ENCODE measurements at places on chromosomes 1 and 21. TPM values are rescaled to one million over a fixed set of nuclear protein-coding genes. Genes with fewer than 3 reads are reported as not detected.
A peak's percentile ranks its signal among the peaks of the same experiment; 100 is the strongest.

CD48 gene
- total RNA-seq, result not detected

GRCh38 chr1:66438062-66438461 is 95.9 kb upstream of the SGIP1 start:
- no peak for DNase-seq

- DNase-seq, result no peak
Measured at GRCh38 chr1:53712276-53712675, 26.7 kb downstream of the GLIS1 start.

- DNase-seq, result peak; percentile 14
Measured at GRCh38 chr1:3068564-3069431, at the start of gene PRDM16. Gene PRDM16 (plus strand): TSS chr1:3069203. CDS start chr1:3069260, 57 bp downstream.

DNA sequence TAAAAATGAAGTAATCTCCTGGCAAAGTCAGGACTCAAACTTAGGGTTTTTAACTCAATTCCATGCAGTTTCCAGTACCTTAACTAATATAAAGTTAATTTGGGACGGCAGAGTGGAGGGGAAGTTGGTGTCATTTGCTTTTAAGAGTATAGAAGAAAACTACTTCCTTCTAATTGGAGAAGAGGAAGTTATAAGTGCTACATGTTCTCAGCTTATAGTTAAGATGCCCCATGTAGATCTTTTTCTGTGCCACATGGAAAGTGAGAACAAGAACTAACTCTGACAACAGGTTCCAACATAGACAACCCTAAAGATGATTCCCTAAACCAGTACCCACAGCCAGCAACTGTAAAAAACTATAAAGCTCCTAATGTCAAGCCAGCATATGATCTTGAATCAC is 11.5 kb downstream of the RRAGC start:
- DNase-seq, result no peak

DNA sequence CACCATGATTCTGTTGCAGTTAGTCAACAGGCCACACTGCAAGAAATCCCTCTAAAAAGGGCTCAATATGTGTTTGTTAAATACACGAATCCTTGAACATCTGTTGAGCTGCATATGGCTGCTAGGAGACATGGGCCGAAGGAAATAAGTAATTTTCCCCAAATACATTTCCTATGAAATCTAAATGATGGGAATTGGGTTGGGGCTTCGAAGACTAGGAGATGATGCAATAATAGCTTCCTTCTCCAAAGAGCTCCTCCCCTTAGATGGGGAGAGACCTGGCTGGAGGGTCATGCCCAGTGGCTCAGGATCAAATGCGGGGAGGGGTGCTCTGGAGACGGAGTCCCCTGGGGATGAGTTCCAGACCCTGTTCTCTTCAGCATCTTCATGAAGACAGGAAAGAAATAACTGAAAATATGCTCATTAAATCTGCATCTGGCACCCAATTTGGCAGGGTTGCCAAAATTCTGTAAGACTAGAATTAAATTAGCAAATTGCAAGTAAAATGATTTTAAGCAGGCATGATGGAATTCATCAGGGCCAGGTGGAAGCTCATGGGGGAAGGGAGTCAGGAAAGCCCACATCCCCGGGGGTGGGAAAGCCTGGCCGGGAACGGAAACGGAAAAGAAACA is 165.0 kb upstream of the EDN2 start:
- no peak for DNase-seq

GRCh38 chr1:222991908-222992307 is 151.1 kb downstream of the TLR5 start:
- DNase-seq, result no peak

CLEC20A gene
- total RNA-seq, result not detected

GRCh38 chr1:184888505-184888904 is 85.8 kb downstream of the NIBAN1 start:
- no peak for DNase-seq

LIPI gene
- total RNA-seq, result not detected

LCE1A gene
- not detected for total RNA-seq
